Esophagus muscularis mucosa (tissue), 4 donors: ENCODE measurements at places on chromosomes 3 and 15. TPM values are rescaled to one million over a fixed set of nuclear protein-coding genes. Genes with fewer than 3 reads are reported as not detected.

DNA sequence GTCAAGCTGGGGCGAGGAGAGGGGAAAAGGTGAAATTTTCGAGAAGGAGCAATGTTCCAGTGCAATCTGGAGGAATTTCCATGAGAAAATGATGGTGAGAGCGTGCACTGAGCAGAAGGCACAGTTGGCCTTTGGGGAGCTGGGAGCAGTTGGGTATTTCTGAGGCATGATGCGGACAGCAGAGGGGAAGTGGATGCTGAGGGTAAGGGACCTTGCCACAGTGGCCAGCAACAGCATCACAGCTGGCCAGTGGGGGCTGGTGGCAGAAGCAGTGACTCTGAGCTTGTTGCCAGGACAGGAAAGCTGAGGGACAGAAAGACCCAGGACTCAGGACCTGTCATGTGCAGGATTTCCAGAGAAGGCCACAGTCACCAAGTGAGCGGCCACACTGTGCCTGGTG, 98.9 kb downstream of the LSM3 start:
- no peak for DNase-seq

DNA sequence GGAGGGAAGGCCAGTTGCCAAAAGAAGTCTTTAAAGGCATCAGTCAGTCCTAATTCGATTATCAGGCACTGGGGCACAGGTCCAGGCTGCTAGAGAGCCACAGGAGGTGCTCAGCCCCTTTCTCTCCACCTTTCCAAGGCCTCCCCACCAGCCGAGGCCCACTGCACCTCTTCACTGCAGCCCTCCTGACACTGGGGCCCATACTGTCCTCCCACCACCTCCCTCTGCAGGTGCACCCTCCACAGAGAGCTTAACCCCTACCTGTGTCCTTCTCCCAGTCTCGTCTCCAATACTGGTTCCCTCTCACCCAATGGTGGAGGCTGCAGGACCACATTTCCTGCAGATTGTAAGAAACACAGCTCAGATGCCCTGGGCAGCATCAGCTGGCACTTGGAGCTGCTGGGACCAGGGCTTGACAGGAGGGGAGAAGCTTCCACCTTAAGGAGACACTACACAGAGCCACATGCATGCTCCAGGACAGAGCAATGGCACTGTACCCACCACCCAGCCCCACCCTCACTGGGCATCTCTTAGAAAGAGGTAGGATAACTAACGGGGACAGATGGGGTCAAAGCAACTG, 81.6 kb upstream of the PRR20G start:
- DNase-seq = no peak

Gene NR2F2
- total RNA-seq = 42.7 TPM

Gene TOPAZ1
- not detected for total RNA-seq

Gene IGSF10
- 4.0 TPM for total RNA-seq
